ENCODE measurements at places on chromosomes 5 and 9.

DNA sequence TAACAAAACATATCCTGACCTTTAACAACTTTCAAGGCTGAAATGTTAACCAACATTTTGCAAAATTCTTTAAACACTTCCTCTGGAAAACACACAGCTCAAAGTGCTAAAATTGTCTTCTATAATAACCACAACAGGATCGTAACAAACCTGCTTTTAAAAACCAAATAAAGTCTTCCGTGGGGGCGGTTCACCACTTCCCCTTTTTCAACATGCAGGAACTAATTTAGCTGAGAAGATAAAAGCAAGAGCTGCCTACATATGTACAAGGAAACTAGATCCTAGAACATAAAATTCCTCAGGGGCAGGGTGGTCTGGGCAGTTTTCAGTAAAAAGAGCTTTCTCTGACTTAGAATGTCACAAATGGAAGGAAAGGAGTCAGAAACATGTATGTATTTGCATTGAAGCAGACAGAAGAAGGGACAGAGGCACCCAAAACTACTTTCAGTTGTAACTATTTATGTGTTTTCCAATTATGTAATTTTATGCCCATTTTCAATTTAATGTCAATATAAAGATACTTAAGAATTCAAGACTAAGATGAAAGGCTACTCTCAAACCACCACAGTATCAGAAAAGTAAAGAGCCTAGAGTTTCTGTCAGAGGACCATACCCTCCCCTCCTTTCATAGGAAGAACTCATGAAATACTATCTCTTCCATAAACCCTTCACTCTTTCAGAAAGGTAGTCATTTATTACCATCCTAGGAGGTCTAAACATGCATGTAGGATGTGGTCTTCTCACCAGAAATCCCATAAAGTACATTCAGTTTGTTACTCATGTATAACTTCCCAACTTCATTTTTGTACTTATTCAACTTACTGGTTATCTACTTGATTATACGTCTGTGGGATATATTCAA lies 185.9 kb upstream of the RASA1 start:
- DNase-seq, result no peak

- no peak for DNase-seq
Measured at GRCh38 chr9:132519033-132519432, 63.4 kb upstream of the BARHL1 start.

- no peak for DNase-seq
Measured at GRCh38 chr5:14464671-14465070, 116.9 kb upstream of the OTULINL start.

GRCh38 chr9:127612939-127613582 lies 984 bp downstream of the STXBP1 start:
- DNase-seq, result peak; percentile 85

DNA sequence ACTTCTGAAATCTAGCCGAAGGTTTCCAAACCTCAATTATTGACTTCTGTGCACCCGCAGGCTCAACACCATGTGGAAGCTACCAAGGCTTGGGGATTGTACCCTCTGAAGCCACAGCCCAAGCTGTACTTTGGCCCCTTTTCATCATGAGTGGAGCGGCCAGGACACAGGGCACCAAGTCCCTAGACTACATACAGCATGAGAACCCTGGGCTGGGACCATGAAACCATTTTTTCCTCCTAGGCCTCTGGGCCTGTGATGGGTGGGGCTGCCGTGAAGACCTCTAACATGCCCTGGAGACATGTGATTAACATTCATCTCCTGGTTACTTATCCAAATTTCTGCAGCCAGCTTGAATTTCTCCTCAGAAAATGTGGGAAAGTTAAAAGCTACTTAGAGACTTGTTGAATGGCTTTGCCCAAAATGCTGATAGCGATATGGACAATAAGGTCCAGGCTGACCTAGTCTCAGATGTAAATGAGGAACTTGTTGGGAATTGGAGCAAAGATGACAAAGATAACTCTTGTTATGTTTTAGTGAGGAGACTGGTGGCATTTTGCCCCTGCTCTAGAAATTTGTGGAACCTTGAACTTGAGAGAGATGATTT lies 34.1 kb upstream of the CPLANE1 start:
- no peak for DNase-seq

DNA sequence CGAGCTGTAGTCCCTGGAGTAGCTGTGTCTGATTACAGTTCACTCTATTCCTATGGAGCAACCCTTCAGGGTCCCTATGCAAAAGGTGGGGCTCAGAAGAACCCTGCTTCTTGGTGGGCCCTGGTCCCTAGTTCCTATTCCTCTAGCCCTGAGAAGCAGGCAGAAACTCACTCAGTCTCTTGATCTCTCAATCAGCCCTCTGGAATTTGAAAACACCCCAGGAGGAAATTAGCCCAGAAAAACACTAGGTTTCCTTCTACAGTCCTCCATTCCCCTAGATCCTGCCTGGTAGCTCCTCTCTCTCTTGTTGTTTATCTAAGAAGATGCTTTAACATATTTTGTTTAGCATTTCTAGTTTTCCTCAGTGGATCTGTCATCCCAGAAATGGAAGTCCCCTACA lies 7.6 kb downstream of the RGS3 start:
- no peak for DNase-seq

GRCh38 chr9:2181792-2182191 lies 166.6 kb downstream of the SMARCA2 start:
- no peak for DNase-seq

- no peak for DNase-seq
Measured at GRCh38 chr5:94700592-94700991, 82.1 kb downstream of the SLF1 start.

DNA sequence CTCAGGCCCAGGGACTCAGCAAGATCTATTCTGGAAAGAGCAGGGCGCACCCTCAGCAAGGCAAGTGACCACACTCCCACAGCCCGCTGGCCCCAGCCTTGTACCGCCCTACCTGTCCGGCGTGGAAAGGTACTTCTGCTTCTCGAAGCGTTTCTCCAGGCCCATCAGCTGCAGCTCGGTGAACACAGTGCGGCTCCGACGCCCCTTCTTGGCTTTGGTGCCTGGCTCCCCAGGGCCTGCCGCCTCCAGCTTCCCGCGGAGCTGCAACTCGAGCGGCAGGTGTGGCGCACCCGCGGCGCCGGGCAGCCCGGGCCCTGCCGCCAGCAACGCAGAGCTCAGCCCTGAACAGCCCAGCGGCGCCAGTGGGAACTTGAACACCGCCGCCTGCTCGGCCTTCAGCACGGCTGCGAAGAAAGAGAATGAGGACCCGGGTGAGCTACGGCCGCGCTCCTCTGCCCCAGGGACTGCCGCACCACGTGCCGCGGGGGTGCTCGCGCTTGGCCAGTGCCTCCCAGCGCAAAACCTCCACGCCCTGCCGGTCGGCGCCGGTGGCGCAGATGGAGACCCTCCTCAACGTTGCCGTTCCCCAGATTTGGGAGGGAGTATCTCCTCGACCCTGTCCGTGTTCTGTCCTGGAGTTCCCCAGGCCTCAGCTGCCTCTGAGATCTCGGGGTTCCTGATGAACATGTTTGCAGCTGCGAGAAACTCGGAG lies 2.2 kb downstream of the BARX1 start:
- DNase-seq, result no peak

GRCh38 chr9:127451858-127452656 lies 747 bp downstream of the LRSAM1 start:
- DNase-seq, result peak; percentile 90

Data from spleen (tissue), 13 donors.